T-helper 2 cell treated with Interferon-gamma antibody and Interleukin-4, amounts not matched to agents 100 ng/mL and 5 ng/mL, for 36 hours (primary cell): ENCODE measurements at places on chromosomes 2 and 18. TPM values are rescaled to one million over a fixed set of nuclear protein-coding genes. Genes with fewer than 3 reads are reported as not detected.

Gene RNF144A
- total RNA-seq: 36.4 and 43.8 TPM in 2 replicates

Gene SLC35F5
- 17.8 and 22.9 TPM in 2 replicates for total RNA-seq

Gene TANC1
- 0.20 TPM in 2 replicates for total RNA-seq

Gene MAL
- 184 and 187 TPM in 2 replicates for total RNA-seq

Gene DSC3
- total RNA-seq: not detected in 2 replicates

Gene ZFAND2B
- 53.0 and 54.6 TPM in 2 replicates for total RNA-seq

Gene OR6B2
- total RNA-seq: not detected in 2 replicates

Gene ST8SIA5
- total RNA-seq: 0.07 TPM in 1 of 2 replicates, not detected in the other

Gene HOXD8
- not detected in 2 replicates for total RNA-seq

Gene TUBB8B
- total RNA-seq: not detected in 2 replicates

Gene SPATA3
- total RNA-seq: not detected in 2 replicates

Gene MAPRE2
- 41.1 and 44.5 TPM in 2 replicates for total RNA-seq

Gene C2orf78
- total RNA-seq: not detected in 2 replicates

Gene SCG2
- total RNA-seq: not detected in 2 replicates

Gene MYO1B
- total RNA-seq: 2.8 and 3.7 TPM in 2 replicates

Gene CENPA
- 37.9 and 38.5 TPM in 2 replicates for total RNA-seq

Gene IL1A
- 0.73 and 0.93 TPM in 2 replicates for total RNA-seq

Gene MOB4
- 17.0 and 20.9 TPM in 2 replicates for total RNA-seq

Gene CAPN14
- 0.20 and 0.27 TPM in 2 replicates for total RNA-seq

Gene SERPINE2
- total RNA-seq: 14.4 and 15.1 TPM in 2 replicates

Gene ANO7
- 0.32 and 0.52 TPM in 2 replicates for total RNA-seq
